ENCODE measurements at places on chromosomes 2 and 18. TPM values are rescaled to one million over a fixed set of nuclear protein-coding genes. Genes with fewer than 3 reads are reported as not detected.

The NEU2 gene
- not detected for total RNA-seq

The AGFG1 gene
- total RNA-seq = 44.9 TPM

The CDK5R2 gene
- not detected for total RNA-seq

The CIB4 gene
- not detected for total RNA-seq

The POMC gene
- 4.0 TPM for total RNA-seq

The SERPINB11 gene
- total RNA-seq = not detected

The UCN gene
- 0.15 TPM for total RNA-seq

The VWC2L gene
- not detected for total RNA-seq

The TCF23 gene
- total RNA-seq = not detected

The AGAP1 gene
- total RNA-seq = 4.6 TPM

The MAPK4 gene
- total RNA-seq = not detected
